ENCODE measurements at places on chromosomes 4 and X.

DNA sequence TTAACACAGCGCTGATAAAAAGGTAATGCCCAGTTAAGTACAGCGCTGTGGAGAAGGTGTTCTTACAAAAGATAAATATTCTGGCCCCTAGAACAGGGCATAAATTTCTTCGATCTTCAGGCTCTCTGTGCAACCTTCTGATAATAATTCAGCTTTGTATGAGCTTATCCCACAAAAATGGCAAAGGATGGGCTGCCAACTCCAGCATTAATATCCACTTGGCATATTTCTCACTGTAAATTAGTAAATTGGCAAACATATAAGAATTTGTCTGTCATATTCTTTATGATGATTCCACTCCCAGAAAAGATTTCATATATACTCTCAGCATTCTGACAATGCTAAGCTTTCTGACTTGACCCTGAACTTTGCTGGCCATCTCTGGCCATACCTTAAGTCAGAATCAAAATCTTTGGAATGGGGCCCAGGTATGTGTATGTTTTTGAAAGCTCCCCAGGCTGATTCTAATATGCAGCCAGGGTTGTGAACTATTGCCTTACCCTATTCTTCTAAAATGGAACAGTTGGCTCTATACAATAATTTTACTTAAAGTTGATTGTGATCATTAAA is 134.8 kb downstream of the FRYL start:
- no peak for DNase-seq

DNA sequence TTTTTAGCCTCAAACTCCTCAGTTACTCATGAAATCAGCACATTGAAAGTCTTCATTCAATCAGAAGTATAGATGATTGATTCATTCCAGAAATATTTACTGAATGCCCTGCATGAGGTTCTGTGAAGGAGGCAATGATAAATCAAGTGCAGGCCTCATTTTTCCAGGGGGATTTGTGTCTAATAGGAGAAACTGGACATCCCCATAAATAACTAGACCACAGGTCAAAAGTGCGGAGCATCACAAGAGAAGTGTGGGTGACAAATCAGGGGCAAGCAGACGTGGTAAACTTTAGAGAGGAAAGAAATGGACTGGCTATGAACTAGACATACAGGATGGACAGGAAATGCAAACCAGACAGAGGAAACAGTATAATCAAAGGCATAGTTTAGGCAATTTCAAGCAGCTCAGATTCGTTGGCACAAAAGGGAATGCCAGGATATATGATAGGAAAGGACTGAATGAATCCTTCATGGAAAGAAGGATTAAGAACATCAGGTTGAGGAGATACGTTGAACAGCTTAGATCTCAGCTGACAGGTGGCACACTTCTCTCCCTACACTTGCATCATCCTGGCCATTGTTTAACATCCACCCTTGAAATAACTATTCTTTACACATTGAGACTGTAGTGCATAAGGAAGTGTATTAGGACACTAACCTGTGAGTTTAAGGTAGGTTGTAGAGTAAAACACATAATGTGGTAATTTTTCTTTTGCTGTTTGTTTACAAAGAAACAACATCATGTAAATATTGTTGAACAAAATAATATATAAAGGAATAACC is 69.6 kb upstream of the RASGEF1B start:
- DNase-seq: no peak

DNA sequence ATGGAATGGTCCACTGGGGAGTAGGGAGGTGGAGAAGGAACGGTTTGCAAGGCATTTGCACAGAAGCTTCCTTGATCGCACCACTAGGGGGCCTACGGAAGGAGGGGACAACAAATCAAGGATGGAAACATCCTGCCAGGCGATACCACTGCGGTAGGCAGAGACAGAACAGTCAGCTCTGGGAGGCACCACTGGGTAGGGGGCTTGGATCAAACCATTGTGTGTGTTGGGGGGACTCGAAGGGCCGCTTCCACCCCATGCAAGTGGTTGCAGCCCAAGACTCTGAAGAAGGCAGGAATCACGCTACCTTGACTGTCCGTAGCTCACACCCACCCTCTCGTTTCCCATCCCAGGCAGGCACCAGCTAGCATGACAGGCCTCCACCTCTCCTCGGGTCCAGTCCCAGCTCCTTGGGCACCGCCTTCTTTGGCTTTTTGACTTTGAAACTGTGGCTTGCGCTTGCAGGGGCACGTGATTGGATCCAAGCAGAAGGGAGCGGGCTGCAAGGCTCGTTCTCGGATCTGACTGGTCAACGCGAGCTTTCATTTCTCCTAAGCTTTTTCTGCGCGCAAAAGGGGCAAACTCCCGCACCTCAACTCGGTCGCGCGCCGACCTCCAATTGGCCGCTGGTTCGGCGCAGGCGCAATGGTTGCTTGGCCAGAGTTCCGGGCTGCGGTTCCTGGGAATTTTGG is 28.4 kb downstream of the GAGE1 start:
- DNase-seq: peak; percentile 8

GRCh38 chr4:1992468-1993168 is 16.2 kb downstream of the NELFA start:
- DNase-seq: no peak

DNA sequence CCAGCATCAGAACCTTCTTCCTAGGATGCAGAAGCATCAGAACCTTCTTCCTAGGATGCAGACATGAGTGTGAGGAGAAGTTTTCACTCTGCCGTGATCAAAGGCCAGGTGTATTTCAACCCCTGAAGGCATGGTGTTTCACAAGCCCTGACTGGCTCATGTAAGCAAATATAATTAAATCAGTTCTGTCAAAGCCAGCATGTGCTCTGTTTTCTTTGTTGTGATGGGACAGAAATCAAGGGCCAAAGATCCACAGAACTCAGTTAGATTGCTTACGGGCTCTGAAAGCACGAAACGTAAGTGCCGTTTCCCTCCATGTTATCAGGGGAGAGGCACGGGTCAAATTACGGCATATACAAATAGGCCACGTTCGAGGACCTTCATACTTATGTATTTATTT is 32.0 kb upstream of the CLDN24 start:
- DNase-seq: no peak

DNA sequence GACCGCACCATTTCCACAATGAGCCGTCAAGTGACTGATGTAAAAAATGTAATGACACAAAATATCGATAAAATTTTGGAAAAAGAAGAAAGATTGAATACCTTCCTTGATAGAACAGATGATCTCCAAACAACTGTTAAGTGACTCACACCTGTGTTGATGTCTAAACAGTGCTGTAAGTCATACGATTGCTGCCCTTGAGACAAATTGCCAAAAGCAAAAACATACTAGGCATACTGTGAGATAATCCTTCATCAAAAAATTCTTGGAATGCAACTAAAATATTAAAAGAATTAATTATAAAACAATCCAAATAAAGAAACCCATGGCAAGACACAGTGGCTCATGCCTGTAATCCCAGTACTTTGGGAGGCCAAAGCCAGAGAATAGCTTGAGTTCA is 53.4 kb downstream of the HNRNPD start:
- no peak for DNase-seq

DNA sequence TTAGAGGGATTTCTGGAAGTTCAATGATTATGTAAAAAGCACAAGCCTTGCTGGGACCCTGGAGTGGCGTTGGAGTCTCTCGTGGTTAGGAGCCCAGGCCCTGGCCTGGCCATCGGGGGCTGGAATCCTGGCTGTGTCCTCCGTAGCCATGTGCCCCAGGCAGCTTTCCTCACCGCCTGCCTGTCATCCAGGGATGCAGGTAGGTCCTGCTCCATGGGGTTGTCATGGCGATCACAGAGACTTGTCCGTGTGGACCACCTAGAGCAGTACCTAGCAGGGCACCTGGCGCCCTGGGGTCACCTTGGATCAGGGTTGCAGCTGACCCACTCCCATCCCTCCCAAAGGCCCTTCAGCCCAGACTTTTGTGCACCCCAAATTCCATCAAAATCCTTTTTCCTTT is 30.2 kb upstream of the WFS1 start:
- DNase-seq: no peak

DNA sequence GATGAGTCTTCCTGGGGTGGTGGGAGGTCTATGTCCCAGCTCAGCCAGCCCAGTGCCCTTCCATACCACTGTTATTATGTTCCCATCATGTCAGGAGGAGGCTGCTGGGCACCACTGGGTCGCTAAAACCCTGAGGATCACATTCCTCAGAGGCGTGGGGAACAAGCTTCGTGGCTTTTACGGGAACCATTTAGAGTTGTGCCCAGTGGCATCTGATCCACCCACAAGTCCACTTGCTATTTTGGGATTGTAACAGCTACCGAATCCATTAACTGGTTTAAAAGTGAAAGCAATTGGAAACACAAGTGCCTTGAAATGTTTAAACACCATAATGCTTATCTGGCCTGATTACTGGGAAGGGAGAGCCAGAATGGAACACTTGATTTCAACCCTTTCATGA is 13.1 kb upstream of the CCKAR start:
- DNase-seq: no peak

GRCh38 chrX:96685210-96686099 is 813 bp downstream of the DIAPH2 start:
- peak; percentile 4 for DNase-seq

- no peak for DNase-seq
Measured at GRCh38 chr4:143352720-143353119, 16.0 kb downstream of the GAB1 start.

- DNase-seq: no peak
Measured at GRCh38 chr4:993111-994029, at the start of gene SLC26A1. Gene SLC26A1 (minus strand): TSS chr4:993404. CDS start chr4:991703, 1,701 bp downstream.

- no peak for DNase-seq
Measured at GRCh38 chr4:4327652-4328121, 37.6 kb downstream of the ZBTB49 start.

DNA sequence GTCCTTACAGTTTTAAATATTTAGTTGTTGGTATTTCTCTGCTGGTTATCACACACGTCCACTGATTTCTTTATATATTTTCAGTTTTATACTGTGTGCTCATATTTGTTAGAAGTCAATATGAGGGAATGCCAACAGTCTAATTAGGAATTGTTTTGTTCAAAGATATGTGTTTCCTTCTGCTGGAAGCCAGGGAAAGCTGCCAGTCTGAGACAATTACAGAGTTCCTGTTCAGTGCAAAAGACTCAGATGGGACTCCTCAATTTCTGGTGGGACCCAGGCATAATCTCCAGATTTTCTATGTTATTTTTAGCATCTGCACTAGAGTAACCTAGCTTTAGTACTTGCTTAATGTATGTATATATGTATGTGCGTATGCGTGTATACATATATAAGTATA is 486.0 kb downstream of the GRID2 start:
- DNase-seq: no peak

- DNase-seq: no peak
Measured at GRCh38 chr4:17723648-17724047, 57.8 kb downstream of the FAM184B start.
